ENCODE measurements at places on chromosomes 1 and 21.

DNA sequence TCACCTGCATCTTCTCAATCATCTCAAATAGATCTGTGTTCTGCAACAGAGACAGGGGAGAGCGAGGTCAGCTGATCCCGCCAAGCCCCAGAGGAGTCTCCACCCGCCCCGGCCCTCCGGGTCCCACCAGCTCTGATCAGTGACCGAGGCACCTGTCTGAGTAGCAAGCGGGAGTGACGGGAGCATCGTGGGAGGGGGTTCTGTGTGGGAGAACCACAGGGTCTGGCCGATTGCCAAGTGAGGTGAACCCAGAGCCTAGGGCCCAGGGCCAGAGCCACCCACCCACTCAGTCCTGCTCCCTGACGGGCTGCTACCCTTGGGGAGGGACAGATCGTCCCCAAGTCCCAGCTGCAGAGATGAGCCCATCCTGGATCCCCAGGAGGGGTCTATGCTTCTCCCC, 49.1 kb downstream of the RAP1GAP start:
- no peak for DNase-seq

DNA sequence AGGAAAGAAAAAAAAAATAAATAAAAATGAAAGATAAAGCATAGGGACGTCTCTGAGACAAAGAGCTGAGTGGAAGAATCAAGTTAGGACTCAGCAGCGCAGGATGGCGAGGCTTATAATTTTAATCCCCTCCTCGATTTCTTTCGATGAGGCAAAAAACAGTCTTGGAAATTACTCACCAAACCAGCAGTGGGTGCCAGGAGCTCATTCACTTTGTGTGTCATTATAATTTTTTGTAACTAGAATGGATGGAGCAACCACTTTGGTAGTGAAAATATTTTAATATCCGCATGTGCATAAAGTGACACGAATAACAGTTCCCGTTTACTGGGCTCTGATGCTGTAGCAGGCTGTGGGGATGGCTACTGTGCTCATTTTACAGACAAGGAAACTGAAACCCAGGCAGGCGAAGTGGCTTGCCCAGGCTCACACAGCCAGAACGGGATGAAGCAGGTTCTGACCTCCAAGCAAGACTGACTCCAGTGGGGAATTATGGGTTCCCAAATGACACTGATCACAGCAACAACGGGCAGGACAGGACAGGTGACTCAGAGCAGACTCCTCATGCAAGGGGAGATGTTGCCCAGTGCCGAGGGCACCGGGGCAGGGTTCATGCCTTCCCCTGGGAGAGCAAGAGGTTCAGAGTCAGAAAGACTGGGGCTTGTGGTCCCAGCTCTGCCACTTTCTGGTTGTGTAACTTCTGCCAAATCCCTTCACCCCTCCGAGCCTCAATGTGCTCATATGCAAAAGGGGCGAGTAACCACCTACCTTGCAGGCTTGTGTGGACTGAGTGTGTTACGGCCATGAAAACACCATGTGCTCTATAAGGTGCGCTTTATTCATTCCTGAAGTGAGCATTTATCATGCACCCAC, 63.6 kb downstream of the RUNX3 start:
- no peak for DNase-seq

DNA sequence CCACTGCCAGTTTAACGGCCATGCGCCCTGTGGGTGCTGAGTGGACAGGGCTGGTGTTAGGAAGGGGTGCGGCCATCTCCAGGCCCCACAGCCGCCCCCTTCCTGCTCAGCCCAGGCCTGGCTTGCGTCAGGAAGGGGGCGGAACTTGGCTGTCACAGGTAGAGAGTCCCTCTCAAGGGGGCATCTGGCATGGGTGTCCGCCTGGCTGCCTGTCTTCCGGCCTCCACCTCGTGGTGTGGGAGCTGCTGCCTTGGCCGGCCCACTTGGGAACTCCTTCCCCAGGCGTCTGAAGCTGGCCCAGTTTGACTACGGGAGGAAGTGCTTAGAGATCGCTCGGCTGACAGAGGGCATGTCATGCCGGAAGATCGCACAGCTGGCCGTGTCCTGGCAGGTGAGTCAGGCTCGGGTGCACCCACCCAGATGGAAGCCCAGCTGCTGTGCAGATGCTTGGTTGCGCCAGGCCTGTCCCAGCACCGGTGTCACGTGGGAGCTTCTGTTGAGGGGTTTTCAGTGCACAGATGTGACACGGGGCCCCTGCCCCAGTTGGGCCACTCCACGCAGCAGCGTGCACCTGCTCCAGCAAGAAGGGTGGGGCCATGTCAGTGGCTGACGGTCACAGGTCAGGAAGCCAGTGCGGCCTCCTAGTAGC, 9.1 kb upstream of the ATAD3B start:
- no peak for DNase-seq

GRCh38 chr1:15848143-15848928, 829 bp downstream of the SPEN start:
- DNase-seq: peak; percentile 21

DNA sequence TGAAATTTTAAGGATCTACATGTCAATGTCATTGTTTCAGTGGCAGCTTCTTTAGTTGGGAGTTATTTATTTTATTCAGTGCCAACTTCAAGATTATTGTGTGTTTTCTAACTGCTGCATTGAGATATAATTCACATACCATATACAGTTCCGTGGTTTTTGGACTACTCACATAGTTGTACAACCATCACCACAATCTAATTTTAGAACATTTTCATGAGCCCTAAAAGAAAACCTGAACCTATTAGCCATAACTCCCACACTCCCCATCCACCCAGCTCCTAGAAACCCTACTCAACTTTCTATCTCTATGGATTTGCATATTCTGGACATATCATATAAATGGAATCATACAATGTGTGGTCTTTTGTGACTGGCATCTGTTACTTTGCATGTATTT, 220.0 kb downstream of the LRRC40 start:
- no peak for DNase-seq

DNA sequence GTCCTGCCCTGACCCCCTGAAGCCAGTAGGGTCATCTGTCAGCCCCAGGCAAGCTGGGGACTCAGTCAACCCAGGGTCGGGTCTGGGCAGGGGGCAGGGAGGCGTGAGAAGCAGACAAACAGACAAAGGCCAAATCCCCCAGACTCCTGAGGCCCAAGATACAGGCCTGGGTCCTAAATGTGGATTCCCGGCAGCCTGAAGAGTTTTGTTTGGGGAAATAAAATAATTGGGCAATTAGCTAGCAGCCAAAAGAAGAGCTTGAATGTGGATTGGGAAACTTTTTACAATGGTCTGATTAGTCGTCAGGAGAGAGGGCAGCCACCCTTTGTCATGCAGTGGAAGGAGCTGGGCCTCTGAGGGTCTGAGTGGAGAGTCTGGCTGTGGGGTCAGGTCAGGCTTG, 4.5 kb upstream of the LEFTY2 start:
- no peak for DNase-seq

DNA sequence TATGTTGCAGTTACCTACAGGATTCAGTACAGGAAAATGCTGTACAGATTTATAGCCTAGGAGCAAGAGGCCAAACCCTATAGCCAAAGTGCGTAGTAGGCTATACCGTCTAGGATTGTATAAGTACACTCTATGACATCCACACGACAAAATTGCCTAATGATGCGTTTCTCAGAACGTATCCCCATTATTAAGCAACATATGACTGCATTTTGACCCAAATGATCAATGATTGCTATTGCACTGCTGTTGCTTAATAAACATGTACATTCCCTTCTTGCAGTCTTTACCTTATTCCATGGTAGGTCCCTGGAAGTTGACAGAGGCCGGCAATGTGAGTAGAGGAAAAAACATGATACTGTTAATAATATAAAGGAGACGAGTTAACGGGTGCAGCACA, 33.0 kb downstream of the LRRC8C start:
- no peak for DNase-seq

DNA sequence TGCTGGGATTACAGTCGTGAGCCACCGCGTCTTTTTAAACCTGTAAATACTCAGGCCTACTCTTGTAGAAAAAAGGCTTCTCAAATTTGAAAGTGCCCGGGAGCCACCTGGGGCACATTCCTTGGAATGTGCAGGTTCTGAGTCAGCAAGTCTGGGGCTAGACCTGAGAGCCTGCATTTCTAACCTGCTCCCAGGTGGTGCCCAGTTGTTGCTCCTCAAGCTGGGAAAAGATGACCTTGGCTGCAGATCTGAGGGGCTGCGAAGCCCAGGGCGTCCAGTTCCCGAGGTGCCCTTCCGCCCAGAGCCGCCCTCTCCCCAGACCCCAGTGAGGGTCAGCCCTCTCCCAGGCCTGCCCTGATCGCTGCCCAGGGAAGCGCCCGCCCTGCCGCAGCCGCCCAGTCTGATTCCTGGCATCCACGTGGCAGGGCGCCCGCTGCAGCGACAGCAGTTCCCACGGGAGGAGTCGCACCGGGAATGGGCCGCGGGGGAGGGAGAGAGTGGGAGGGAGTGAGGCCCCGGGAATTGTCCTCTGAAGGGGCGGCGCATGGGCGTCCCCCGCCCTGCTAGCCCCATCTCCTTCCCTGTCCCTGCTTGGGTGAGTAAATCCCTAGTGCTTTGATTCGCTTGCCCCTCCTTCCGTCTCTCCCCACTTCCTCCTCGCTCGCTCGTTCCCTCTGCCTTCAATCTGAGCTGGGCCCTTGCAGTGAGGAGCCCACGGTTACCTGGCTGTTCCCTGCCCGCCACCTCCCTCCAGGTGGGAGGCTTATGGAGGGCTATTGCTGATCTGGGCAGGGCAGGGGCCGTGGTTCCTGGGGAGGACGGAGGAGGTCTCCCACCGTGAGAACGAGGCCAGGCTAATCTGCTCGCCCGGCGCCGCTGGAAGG, 18.8 kb upstream of the TENT5B start:
- peak; percentile 77 for DNase-seq

DNA sequence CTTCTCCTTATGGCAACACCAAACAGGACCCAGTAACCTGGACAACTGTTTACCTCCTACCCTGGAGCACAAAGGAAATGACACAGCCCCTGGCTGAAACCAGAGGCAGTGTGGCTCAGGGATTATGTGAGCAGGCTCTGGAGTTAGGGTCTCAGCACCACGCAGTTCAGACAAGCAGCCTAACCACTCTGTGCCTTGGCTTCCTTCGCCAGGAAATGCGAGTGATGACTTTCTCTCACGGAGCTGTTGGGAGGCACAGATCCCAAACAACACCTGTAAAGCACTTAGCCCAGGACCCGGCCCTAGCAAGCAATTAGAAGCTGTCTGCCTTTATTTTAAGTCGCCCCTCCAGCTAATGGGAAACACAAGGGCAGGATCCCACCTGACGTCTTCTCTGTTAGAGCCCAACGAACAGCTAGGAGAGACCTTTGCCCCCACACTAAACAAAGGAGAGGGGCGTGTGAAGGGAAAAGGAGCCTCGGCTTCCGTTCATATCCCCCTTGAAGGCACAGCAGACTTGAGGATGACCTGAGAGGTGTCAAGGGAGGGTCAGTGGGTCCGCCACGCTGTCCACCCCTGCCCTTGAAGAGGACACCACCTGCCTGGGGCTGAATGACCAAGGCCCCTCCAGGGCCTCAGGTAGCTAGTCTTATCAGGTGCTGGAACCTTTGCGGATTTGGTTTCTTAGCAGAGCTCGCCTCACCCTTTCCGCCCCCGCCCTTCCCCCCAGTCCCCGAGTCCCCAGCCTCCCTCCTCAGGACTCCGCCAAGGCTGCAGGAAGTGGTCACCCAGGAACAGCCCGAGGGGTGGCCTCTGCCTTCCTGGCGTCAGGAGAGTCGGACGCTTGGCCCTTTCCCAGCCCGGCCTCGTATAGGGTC, 860 bp downstream of the TMEM63A start:
- DNase-seq: peak; percentile 38

- DNase-seq: no peak
Measured at GRCh38 chr1:234854645-234855039, 244.7 kb upstream of the IRF2BP2 start.

DNA sequence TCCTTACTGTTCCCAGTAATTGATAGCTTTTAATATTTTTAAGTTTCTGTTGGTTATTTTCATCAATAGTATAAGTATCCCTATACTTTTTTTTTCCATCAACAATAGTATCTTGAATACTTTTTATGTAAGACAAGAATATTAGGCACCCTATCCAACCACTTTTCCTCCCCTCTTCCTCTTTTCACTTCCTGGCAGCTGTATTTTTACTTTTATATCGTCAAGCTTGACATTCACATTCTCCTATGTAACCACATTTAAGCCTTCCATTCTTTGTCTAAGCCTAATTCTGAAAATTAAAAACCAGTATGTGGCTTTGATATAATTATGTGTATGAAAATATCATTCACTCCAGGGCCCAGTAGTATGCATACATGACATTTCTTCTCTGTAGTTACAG, 9.3 kb downstream of the TMEM39B start:
- DNase-seq: no peak

- DNase-seq: no peak
Measured at GRCh38 chr1:225544924-225545323, 108.0 kb downstream of the ENAH start.

DNA sequence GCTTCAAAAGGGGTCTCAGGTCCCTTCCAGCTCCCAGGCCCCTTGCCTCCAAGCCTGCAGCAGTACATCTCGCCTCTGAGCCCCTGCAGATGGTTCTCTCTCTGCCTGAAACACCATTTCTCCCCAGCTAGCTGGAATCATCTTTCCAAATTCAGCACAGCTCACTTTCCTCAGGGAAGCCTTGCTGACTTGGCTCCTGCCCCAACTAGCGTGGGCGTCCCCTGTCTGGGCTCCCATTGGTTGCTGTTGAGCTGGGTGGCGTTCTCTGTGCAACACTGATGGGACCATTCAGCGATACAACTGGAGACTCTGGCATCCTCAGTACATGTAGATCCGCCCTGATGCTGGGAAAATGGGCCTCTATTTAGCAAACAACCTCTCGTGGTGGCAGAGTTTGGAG, 141.3 kb upstream of the IGSF21 start:
- DNase-seq: no peak

- DNase-seq: no peak
Measured at GRCh38 chr21:42568866-42569731, 55.4 kb downstream of the SLC37A1 start.

GRCh38 chr1:61497013-61497412, 227.9 kb downstream of the TM2D1 start:
- no peak for DNase-seq

GRCh38 chr1:225757927-225758656, 19.5 kb upstream of the SRP9 start:
- DNase-seq: no peak

GRCh38 chr1:99439433-99440075, 175.3 kb downstream of the PLPPR4 start:
- DNase-seq: no peak

GRCh38 chr1:198158735-198159589, 2.2 kb downstream of the NEK7 start:
- peak; percentile 92 for DNase-seq

- peak; percentile 13 for DNase-seq
Measured at GRCh38 chr21:41761211-41761933, 5.5 kb downstream of the RIPK4 start.

GRCh38 chr1:192916021-192916420, 107.2 kb downstream of the RGS2 start:
- DNase-seq: no peak

GRCh38 chr1:234843946-234844345, 234.0 kb upstream of the IRF2BP2 start:
- no peak for DNase-seq

GRCh38 chr1:176643536-176643935, 180.6 kb downstream of the PAPPA2 start:
- DNase-seq: peak; percentile 74
